NCI-H774 (cell line): ENCODE measurements at places on chromosomes 1 and 21.

DNA sequence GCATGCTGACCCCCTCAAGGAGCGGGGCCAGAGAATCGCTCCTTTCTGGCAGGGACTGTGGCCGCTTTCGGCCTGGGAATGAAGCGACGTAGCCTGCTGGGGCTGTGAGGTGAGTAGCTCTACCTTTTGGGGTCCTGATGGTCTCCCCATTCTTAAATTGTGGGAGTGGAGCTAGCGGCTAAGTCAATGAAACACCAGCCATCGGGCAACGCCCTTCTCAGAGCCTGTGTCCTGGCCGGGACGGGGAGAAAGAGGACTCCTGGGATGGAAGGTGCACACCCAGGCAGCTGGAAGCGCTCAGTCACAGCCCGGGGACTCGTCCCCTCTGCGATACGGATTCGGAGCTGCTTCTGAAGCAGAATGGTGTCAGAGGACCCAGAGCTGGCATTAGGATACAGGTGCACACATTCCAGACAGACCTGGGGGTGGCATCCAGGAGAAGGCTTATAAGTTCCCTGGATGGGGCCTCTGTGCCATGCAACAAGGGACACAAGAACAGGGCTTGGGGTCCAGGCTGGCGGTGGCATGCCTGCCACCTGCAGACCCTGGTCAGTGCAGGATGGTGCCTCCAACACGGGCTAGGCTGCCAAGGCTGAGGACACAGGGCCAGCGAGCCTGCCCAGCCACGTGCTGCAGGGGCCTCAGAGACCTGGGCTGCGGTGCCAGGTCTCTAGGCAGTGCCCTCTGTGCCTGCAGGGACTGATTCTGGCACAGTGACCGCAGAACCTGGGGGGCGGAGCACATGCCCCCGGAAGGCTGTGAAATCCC, 945 bp upstream of the WNT9A start:
- no peak for DNase-seq

GRCh38 chr1:59505596-59506028, 208.7 kb downstream of the FGGY start:
- no peak for DNase-seq

DNA sequence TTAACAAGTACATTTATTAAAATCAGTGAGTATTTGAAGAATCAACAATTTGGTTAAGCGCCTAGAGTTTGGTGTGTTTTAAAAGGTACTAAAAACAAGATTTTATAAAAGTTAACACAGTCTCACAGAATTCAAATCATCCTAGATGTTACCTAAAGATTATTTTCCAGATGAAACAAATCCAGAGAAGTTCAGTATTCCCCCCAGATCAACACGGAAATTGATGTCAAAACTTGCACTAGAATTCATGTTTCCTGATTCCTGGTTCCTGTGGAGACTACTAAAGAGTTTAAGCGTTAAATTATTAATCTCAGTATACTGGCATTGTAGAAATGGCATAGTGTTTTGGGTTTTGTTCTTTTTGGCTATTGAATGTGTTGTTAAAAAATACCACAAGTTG, 1.4 kb downstream of the PTBP2 start:
- no peak for DNase-seq

DNA sequence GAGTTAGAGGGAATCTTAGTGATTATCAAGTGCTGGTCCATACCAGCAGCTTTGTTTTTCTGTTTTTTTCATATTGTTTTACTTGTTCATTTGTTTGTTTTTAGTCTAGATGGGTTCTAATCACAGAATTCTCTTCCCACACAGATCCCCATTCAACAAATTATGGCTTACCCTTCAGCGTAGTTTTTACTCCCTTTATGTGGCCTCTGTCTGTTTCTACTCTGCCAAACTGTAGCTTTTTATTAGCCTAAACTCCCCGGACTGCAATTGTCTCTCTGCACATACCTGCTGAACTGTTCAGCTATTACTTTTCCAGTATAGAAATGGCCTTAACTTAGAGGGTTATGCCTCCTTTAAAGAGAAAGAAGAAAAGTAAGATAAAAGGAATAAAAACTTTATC, 348.5 kb downstream of the TGFB2 start:
- DNase-seq = no peak

GRCh38 chr1:245234217-245235081, 79.7 kb downstream of the KIF26B start:
- peak; percentile 75 for DNase-seq

- no peak for DNase-seq
Measured at GRCh38 chr1:6052543-6053205, 7.0 kb downstream of the KCNAB2 start.

DNA sequence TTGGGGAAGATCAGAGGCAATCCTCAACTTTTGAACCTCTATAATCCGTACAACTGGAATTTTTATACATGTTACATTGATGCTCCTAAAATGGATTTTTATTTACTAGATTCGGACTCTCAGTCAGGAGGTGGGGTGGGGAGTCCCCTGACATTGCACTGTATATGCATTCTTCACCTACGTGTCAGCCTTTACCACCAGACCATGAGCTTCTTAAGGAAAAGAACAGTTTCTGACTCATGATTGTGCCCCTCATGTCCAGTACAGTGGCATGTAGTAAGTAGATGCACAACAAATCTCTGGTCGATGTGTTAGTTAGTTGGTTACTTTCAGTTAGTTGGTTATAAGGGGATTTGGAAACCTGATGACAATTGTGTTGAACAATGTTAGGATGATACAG, 15.4 kb downstream of the LPAR3 start:
- DNase-seq = no peak

DNA sequence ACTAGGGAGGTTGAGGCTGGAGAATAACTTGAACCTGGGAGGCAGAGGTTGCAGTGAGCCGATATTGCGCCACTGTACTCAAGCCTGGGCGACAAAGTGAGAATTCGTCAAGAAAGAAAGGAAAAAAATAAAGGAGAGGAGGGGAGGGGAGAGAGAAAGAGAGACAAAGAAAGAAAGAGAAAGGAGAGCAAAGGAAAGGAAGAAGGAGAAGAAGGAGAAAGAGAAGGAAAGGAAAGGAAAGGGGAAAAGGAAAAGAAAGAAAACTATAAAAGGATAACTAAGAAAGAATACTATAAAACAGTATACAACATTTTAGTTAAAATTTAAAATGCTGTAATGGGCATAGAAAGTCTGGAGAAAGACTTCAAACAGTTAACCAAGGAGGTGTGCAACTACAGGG, 33.6 kb downstream of the EIF4G3 start:
- no peak for DNase-seq

DNA sequence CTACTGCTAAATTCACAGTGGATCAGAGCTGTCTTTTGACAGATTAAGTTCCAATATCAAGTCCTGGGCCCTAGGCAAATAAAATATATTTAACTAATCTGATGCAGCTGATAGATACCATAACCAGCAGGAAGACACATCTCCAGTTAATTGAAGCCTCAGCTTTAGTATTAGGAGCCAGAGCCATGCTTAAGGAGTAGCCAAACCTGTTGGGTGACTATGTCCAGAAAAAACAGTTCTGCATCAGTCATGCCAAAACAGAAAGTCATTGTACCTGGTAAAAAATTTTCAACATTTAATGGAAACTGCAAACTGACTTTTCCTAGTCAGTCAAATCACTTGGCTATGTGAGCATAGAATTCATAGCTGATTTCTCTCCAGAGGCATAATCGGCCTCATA, 200.5 kb upstream of the RUNX1 start:
- no peak for DNase-seq

GRCh38 chr1:86795316-86795715, 90.9 kb downstream of the SH3GLB1 start:
- no peak for DNase-seq

DNA sequence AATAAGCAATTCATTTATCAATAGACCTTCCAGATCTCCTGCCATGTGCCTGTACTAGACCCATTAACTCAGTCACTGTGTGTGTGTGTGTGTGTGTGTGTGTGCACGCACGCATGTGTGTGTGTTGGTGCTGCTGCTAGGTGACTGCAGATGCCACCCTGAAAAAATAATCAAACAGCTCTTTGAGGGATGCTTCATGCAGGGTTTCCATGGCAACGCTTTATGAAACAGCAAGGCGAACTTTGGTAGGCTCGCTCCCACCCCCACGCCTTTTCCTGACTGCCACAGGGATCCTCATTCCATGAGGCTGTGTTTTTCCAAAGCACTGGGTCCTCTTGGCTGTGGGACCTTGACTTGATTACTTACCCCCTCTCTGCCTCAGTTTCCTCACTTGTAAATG, 94.0 kb downstream of the HMGB4 start:
- peak; percentile 11 for DNase-seq

- DNase-seq = no peak
Measured at GRCh38 chr1:159861218-159861617, 1.2 kb downstream of the VSIG8 start.

DNA sequence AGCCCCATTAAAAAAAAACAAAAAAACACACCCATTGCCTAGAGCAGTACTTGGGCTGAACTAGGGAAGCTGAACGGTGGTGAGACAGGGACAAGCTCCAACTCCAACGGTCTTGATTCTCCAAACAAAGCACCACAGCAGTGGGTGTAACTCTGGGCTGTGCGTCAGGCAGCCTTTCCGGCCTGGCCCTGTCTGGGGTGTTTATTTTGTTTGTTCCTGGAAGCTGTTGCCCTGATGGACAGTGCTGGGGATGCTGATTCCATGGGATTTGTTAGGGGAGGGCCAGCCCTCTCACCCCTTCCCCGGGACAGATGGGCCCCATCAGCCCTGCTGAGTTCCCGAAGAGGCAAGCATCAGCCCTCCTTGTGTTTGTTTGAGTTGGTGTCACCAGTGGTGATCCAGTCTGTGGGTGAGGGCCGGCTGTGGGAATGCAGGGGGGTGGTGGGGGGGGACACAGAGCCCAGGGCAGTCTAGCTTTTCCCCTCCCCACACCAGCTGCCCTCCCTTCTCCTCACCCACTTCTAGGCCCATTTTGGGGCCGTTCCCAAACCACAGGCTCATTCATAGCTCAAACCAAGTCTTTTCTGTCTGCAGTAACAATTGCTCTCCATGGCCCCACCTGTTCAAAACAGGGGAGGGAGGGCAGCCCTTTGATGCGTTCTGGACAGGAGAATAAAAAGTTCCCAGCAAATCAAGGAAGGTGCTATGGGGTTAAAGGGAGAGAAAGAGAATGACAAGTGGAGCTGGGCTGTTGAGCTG, 4.5 kb downstream of the WNT2B start:
- no peak for DNase-seq

- DNase-seq = no peak
Measured at GRCh38 chr1:219689774-219690173, 76.9 kb upstream of the ZC3H11B start.

GRCh38 chr1:39886757-39887231, 3.5 kb upstream of the TRIT1 start:
- DNase-seq = peak; percentile 16

DNA sequence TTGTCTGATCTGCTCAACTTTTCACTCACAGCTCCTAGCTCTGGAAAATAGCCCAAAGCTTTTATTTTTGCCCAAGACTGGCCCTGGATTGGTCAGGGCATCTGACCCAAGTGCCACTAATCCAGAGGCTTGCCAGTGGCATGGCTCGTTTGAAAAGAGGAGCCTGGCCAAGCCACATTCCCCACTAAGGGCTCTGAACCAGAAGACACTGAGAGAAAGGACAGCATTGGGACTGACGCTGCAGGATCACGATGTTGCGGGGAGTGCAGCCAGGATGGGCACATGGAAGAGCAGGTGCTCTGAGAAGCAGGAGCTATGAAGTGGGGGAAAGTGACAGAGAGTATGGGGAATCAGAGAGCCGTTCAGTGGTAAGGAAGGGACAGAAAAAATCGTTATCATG, 44.9 kb upstream of the TSPAN2 start:
- no peak for DNase-seq
